Activated CD4-positive, alpha-beta T cell treated with anti-CD3 and anti-CD28 coated beads, Interleukin-2, amount 50 U/mL, for 24 hours (primary cell): ENCODE measurements at places on chromosomes 1 and 21.

- no peak for DNase-seq
Measured at GRCh38 chr1:6507037-6507428, 15.6 kb upstream of the PLEKHG5 start.

DNA sequence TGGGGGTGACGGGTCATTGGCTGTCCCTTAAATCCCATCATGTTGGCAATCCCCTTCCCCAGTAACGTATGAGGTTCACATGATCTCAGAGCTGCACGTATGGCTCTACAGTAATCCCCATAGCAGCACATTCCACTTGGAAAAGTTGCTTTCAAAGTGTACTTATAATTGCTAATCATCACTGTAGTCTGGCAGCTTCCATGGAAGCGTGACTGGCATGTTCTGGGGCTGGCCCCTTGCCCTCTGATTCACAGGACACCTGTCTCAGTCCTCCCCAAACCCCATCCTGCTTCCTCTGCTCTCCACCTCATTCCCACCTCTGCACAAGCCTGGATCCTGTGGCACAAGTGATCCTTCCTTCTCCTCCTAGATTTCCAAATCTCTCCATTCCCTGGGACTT lies 102.2 kb downstream of the TSEN15 start:
- DNase-seq: no peak

- no peak for DNase-seq
Measured at GRCh38 chr1:201711811-201712210, 117.1 kb upstream of the IPO9 start.

- DNase-seq: no peak
Measured at GRCh38 chr1:13930151-13930550, 230.2 kb downstream of the PRDM2 start.

DNA sequence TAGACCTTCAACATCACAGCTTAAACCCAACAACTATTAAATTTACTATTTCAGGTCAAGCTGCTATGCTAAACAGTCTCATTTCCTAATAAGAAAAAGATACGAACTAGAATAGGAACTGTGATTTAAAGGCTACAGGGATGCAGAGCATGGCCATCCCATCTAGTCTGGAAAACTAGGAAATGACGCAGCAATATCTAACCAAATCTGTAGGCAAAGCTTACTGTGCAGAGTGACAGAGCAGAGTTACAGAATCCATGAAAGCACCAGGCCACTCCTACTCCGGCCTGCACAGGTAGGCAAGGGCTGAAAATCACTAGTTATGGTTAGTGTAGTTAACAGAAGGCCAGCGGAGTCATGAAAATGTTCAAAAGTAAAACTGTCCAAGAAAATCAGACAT lies 2.1 kb downstream of the HLCS start:
- no peak for DNase-seq

DNA sequence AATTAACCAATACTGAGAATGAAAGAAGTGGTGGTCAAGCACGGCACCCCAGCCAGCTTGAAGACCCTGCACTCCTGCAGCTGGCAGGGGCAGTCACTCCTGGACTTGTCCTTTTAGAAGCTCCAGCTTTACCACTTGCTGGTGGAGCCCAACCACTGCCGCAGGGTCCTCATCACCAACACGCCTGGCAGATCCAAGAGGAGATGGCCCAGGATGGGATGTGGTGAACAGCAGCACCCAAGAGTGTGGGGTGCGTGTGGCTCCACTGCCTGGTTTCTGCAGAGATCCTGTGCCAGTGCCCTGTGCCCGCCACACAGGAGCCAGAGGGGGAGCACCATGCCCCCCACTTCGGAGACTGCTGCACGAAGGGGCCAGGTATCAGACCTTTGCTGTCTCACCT lies 13.5 kb downstream of the CR1L start:
- DNase-seq: no peak

DNA sequence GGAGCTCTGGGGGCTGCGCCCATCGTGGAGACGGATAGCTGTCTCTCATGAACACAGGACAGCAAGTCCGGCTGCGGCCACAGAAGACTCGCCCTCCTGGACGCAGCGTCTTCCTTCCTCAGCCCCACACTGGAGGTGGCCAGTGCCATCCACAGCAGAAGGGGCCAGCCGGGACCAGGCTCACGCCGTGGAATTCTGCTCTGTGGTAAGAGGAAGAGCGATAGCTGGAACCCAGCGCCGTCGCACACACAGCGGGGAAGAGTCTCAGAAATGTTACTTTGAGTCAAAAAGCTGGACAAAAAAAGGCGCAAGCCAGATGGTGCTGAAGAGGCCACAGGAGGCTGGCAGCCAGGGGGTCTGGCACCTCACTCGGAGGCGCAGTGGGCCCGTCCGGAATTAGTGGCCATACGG lies 113.9 kb upstream of the COL6A1 start:
- DNase-seq: no peak

GRCh38 chr1:246820666-246821065 lies 96.5 kb downstream of the SCCPDH start:
- DNase-seq: no peak

DNA sequence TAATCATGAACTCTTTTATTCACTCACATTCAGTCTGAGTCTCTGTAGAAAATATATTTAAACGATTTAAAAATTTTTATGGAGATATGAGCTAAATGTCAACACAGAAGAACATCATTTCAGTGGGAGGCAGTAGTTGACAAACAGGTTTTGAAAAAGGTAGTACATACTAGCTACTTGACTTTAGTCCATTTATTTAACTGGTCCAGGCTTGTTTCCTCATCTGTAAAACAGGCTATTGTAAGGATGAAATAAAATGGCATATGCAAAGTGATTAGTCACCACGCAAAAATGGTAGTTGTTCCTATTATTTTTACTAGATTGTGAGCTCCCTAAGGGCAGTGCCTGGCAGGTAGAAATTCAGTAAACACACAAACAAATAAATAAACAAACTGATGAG lies 75.2 kb downstream of the NTPCR start:
- DNase-seq: no peak

GRCh38 chr1:113835686-113836290 lies 23.5 kb upstream of the RSBN1 start:
- DNase-seq: peak; percentile 36

DNA sequence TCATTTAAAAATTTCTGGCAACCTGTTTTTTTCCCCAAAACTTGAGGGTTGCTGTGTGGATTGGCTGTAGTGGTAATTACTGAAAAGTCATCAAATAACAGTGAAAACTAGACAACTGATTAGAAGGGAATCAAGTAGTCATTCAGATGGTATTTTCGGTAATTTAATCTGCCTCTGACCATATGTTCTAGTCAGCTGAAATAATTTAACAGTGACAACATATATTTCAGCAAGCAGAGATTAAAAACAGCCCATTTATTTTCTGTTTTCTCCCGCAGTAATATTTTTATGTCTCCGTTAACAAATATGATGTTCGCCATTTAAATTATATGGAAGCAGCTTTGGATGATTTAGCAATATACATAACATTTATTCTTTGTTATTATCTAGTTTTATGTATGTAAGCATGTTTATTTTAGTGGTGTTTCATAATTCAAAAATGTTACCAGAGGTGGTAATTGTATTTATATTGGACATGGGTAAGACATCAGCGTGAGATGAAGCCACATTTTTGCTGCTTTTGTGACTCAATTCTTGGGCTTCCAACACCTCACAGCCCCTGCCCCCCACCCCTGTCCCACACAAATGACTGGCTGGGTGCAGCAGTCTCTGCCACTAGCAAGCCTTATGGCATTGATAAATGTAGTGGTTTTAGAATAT lies 104.4 kb downstream of the GALNT2 start:
- DNase-seq: no peak

- DNase-seq: no peak
Measured at GRCh38 chr1:239914751-239915231, 176.9 kb upstream of the FMN2 start.

GRCh38 chr1:21506804-21507203 lies 2.4 kb upstream of the ALPL start:
- DNase-seq: no peak

DNA sequence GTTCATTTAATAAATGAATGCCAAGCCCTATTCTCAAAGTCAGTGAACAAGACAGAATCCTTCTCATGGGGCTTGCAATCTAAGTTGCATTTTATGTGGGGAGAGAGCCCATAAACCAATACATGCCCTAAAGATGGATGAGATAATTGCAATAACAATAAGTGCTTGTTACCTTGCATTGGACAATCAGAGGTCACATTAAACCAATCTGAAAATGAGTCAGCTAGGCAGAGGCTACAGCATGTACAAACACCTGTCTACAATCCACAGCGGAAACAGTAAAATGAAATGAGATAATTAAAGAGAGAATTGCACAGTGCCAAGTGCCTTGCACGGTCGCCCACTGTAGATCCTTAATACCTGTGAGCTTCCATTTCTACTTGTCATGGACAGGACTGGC lies 7.4 kb upstream of the IGFN1 start:
- DNase-seq: no peak

DNA sequence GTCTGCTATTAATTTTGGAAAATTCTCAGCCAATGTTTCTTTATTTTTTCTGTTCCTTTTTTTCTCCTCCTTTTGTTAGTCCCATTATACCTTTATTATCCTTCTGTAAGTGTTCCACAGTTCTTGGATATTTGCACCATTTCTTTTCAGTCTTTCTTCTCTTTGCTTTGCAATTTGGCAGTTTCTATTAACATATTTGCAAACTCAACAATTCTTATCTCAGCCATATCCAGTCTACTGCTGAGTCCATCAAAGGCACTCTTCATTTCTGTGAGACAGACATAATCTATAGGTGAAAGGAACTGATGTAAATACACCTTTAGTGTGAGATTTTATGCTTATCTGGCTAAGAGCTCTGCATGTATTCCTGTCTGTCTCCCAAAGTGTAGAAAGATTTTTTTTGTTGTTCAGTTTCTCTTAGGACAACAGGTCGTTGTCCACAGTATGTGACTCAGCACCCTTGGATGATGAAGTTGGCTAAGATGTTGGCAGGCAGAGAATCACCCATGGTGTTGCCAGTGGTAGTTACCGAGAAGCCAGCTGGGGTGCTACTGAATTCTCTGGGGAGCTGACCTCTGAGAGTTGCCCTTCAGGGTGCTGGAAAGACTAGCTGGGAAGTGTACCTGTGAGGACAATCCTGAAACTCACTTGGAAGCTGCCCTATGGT lies 38.4 kb downstream of the LEPR start:
- DNase-seq: no peak

DNA sequence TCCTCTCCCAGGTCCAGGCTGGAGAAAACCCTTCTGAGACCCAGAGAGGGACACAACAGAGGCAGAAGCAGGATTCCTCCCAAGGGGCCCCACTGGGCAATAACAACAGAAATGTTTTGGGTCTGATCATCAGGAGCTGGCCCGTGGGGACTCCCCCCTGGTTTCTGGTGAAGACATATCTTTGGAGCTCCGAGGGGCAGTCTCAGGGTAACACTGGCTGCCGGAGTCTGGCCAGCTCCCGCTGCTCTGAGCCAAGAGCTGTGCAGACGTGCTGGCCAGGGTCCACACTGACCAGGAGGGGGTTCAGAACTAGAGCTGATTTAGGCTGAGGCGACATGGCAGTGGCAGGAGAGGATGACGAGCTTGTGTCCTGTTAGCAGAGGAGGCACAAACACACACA lies 13.1 kb downstream of the ECE1 start:
- DNase-seq: no peak

DNA sequence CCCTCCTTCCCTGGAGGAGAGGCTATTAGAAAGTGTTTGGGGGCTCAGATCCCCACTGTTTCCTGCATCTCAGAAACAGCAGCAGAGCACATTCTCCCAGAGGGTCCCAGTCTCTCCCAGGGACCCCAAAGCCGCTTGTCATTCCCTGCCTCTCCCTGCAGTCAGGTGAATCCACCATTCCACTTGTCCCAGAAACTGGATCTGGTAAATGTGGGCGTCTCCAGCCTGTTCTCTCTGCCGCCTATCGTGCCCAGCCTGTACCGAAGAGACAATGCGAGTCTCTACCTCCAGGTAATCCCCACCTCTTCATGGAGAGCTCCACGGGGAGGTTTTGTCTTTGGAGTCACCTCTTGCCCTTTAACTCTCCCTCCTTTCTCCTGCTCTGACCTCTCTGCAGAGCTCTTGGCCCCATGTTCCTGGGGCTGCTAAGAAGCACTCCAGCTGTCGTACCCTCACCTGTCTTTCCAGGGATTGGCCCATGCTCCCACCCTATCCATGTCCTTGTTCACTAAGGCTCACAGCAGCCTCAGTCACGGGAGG lies 26.9 kb downstream of the INAVA start:
- DNase-seq: no peak

DNA sequence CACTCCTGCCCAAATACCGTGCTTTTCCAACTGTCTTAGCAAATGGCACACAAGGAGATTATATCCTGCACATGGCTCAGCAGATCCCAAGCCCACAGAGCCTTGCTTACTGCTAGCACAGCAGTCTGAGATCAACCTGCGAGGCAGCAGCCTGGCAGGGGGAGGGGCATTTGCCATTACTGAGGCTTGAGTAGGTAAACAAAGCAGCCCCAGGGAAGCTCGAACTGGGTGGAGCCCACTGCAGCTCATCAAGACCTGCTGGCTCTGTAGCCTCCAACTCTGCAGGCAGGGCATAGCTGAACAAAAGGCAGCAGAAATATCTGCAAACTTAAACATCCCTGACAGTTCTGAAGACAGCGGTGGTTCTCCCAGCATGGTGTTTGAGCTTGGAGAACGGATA lies 70.1 kb upstream of the PTBP2 start:
- DNase-seq: no peak

GRCh38 chr1:225823811-225824261 lies 13.9 kb downstream of the EPHX1 start:
- no peak for DNase-seq

DNA sequence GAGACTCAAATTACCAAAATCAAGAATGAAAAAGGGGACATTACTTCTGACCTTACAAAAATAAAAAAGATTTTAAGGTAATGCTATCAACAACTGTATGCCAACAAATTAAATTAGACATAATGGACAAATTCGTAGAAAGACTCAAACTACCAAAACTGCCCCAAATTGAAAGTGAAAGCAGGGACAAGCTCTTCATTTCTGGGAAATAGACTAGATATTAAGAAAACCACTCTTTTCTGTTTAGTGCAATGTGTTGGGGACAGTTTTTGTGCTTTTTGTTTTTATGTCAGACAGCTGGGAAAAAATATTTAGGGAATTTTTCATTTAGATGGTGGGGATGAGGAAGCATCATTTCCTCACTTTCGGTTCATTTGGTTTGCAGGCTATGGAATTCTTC lies 4.9 kb upstream of the GBP1 start:
- no peak for DNase-seq

DNA sequence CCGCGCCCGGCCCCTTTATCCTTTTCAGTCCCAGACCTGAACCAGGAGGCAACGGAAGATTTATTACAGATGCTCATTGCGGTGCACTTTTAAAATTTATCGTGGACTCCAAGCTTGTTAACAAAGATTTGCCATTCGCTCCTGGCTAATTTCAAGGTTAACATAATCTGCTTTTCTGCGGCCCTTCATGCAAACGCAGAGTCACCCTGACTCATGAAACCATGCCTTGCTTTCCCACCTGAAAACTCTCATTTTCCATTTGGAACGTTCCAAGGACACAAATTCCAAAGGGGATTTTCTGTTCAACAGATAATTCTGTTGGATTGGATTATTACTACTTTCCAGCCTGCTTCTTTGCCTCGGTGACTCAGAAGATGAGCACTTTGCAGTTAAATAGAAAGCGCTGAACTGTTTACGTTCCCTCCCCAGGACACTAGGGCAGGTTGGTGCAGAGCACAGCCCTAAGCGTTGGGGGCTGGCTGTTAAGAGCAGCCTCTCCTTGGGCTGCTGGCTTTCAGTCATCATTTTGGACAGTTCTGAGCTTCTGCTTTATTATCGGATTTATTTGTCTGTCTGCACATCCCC lies 51.1 kb downstream of the CD247 start:
- no peak for DNase-seq
